ENCODE measurements at places on chromosomes 6 and 20. TPM values are rescaled to one million over a fixed set of nuclear protein-coding genes. Genes with fewer than 3 reads are reported as not detected.

GRCh38 chr6:161462148-161462547 lies 188.3 kb upstream of the AGPAT4 start:
- no peak overlapping the region for H3K4me3 ChIP-seq
- no peaks in the 10 kb centered on the region for H3K36me3 ChIP-seq
- no peak overlapping the region for H3K27ac ChIP-seq
- DNase-seq = no peak

DNA sequence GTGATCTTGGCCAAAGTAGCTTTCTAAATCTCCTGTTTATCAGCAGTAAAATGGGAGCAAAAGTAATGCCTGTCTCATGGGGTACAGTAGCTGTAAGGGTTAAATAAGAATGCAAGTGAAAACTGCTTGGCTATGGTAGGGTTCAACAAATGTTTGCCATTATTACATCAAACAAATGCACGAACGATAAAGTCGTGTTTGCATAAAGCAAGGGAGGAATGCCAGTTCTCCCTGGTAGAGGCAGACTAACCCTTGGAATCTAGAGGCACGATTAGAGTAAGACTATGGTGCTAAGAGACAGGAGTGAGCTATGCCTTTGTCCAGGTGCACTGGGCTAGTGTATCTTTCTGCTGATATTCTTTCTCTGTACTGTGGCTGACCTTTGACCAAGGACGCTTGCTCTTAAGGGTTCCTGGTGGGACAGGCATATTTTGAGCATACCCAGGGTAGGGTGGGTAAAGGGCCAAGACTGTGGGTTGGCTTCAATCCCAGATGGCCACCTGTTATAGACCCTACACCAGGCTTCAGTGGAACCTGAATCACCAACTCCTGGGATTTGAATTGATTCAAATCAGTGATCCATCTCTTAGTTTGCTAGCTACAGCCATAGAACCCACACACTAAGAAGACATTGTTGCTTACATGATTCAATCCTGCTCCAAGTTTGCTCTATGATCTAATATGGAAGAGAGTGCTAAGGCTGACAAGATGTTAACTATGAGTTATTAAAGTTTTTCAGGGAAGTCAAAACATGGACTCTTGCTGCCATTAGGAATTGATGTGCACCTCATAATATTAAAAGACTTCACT lies 139.9 kb downstream of the CCDC170 start:
- DNase-seq = no peak
- no peaks in the 10 kb centered on the region for H3K36me3 ChIP-seq
- H3K27ac ChIP-seq = no peak overlapping the region

The LY6G5C gene
- total RNA-seq = 1.7 TPM

- H3K4me1 ChIP-seq = peaks cover 5% of the 10 kb centered on the region
- no peak overlapping the region for H3K27ac ChIP-seq
- no peak for DNase-seq
- H3K27me3 ChIP-seq = peaks cover 3% of the 10 kb centered on the region
- no peaks in the 10 kb centered on the region for H3K36me3 ChIP-seq
Measured at GRCh38 chr6:169800668-169801395, 49.4 kb downstream of the ERMARD start.

The CCN6 gene
- total RNA-seq = not detected

The DEFB132 gene
- not detected for total RNA-seq

- H3K4me1 ChIP-seq = peaks cover 17% of the 10 kb centered on the region
- no peak overlapping the region for H3K27ac ChIP-seq
- no peak for DNase-seq
Measured at GRCh38 chr6:36720251-36721141, 22.9 kb downstream of the RAB44 start.

- DNase-seq = no peak
- H3K4me1 ChIP-seq = peaks cover 3% of the 10 kb centered on the region
- H3K4me3 ChIP-seq = no peak overlapping the region
- no peaks in the 10 kb centered on the region for H3K36me3 ChIP-seq
Measured at GRCh38 chr20:17505636-17506517, 25.3 kb downstream of the BFSP1 start.
